CD4-positive, alpha-beta memory T cell (primary cell): ENCODE measurements at places on chromosomes 3 and 15. TPM values are rescaled to one million over a fixed set of nuclear protein-coding genes. Genes with fewer than 3 reads are reported as not detected.

DNA sequence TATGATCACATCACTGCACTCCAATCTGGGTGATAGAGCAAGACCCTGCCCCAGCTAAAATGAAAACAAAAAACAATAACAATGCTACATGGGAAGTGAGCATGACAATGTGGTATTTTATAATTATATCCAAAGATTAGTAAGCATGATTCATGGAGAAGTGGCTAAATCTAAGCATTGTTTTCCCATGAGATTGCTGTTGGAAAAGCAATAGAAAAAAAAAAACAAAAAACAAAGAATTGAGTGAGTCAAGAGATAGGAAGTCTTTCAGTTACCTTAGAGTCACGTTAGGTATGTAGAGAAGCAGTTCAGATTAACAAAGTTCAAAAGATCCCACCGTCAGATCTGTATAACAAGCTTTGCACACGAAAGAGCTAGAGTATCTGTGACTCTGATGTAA, 210.3 kb upstream of the CNTN6 start:
- H3K4me3 ChIP-seq, result no peak overlapping the region
- H3K27ac ChIP-seq, result no peak overlapping the region
- H3K4me1 ChIP-seq, result no peaks in the 10 kb centered on the region

DNA sequence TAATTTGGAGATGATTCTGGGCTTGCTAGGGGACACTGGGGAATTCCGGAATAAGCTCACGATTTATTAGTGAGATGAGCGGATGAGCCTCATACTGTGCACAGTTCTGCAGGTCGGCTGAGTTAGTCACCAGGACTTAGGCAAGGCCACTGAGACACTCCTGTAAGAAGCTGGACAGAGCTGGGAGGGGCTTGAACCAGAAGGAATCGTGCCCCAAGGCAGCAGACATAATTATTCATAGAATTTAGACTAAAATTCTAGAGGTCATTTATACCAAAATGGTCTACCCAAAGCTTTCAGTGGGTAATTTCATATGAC, 121.4 kb downstream of the VGLL4 start:
- H3K27me3 ChIP-seq, result no peaks in the 10 kb centered on the region
- no peaks in the 10 kb centered on the region for H3K4me1 ChIP-seq
- no peak overlapping the region for H3K4me3 ChIP-seq
- H3K27ac ChIP-seq, result no peak overlapping the region
- no peaks in the 10 kb centered on the region for H3K36me3 ChIP-seq

DNA sequence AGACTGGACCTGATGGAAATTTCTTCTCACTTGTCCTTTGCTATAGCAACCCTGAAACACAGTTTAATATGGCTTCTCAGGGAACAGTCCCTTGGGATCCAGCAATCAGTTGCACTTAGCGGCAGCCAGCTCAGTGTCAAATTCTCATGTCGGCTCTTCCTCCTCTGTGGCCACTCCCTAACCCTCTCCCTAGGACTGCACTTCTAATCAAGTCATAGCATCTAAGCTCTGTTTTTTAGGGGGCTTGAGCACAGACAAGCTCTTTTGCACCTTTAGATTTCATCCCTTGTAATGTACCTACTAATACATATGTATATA, 250.5 kb upstream of the TLE3 start:
- no peaks in the 10 kb centered on the region for H3K36me3 ChIP-seq
- no peak overlapping the region for H3K4me3 ChIP-seq
- H3K27ac ChIP-seq, result no peak overlapping the region
- no peaks in the 10 kb centered on the region for H3K4me1 ChIP-seq
- DNase-seq, result no peak
- H3K27me3 ChIP-seq, result no peaks in the 10 kb centered on the region

- H3K4me1 ChIP-seq, result peaks cover 28% of the 10 kb centered on the region
- H3K27me3 ChIP-seq, result no peaks in the 10 kb centered on the region
- no peak overlapping the region for H3K4me3 ChIP-seq
- no peak for DNase-seq
Observed at GRCh38 chr3:53101956-53102355, 28.3 kb downstream of the RFT1 start.

- H3K36me3 ChIP-seq, result no peaks in the 10 kb centered on the region
- H3K4me1 ChIP-seq, result no peaks in the 10 kb centered on the region
- no peak overlapping the region for H3K27ac ChIP-seq
- H3K27me3 ChIP-seq, result no peaks in the 10 kb centered on the region
Observed at GRCh38 chr15:80292079-80292478, 40.1 kb upstream of the CTXND1 start.

DNA sequence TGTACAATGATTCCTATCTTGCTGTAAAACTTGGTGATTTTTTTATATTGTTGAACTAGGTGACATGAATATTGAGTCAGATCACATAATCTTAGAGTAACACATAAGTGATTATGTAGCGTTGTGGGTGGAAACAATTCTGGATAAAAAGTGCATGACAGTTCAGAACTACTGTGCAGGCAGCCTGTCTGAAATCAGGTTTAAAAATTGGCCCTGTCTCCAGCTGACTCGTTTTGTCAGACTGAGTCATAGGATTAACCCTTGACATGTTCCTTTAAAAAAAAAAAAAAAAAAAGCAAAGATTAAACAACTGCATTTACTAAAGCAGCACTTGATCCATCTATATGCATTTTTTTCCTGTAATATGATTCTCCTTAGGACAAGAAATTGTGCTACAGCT, 160.0 kb upstream of the CGNL1 start:
- H3K4me1 ChIP-seq, result peaks cover 3% of the 10 kb centered on the region
- no peak for DNase-seq
- no peaks in the 10 kb centered on the region for H3K27me3 ChIP-seq
- no peak overlapping the region for H3K4me3 ChIP-seq
- H3K36me3 ChIP-seq, result no peaks in the 10 kb centered on the region

DNA sequence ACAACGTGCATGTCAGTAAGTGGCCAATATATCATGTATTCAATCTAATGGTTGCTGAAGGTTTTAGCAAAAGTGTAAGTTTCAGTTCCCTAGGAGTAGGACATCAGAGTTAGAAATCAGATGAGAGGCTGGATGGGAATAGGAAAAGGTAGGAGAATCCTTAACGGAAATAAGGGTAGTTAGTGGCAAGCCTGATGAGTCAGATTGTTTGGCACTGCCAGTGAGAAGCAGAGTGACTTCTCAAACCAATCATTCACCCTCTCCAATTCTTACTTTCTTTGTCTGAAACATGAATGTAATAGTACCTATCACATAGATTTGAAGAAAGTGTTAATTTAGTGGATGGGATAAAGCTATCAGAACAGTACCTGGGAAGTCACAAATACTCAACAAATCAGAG, 894.0 kb downstream of the NTRK3 start:
- no peak overlapping the region for H3K27ac ChIP-seq
- no peaks in the 10 kb centered on the region for H3K36me3 ChIP-seq
- no peaks in the 10 kb centered on the region for H3K4me1 ChIP-seq
- H3K27me3 ChIP-seq, result no peaks in the 10 kb centered on the region

DNA sequence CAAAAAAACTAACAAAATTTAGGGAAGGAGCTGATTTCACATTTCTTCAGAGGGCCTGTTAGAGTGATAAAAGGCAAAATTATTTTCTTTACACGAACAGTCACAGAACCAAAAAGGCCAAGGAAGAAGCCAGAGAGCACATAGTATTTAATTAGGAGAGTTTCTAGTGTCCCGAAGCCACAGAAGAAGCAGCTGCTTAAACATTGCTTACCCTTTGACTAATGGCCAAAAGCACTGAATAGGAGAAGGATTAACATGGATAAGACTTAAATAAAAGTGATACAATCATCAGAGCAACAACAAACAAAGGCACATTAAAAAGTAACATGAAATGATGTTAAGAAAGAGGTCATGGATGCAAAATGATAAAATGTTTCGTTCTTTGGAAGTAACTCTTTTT, 98.6 kb downstream of the CHL1 start:
- H3K27me3 ChIP-seq, result no peaks in the 10 kb centered on the region
- no peak overlapping the region for H3K27ac ChIP-seq
- no peak overlapping the region for H3K4me3 ChIP-seq
- no peaks in the 10 kb centered on the region for H3K36me3 ChIP-seq

GRCh38 chr3:125310623-125311081, 64.5 kb downstream of the ZNF148 start:
- peak overlapping the region; percentile 61 for H3K27ac ChIP-seq
- peaks cover 3% of the 10 kb centered on the region for H3K36me3 ChIP-seq
- peak overlapping the region; percentile 37 for H3K4me3 ChIP-seq
- peaks cover 35% of the 10 kb centered on the region for H3K4me1 ChIP-seq
- DNase-seq, result peak; percentile 63

GRCh38 chr15:74460298-74460697, 662 bp downstream of the UBL7 start:
- H3K36me3 ChIP-seq, result peaks cover 9% of the 10 kb centered on the region
- DNase-seq, result no peak
- H3K27ac ChIP-seq, result peak overlapping the region; percentile 84
- no peaks in the 10 kb centered on the region for H3K27me3 ChIP-seq

GRCh38 chr3:150077581-150078247, 107.0 kb upstream of the PFN2 start:
- H3K36me3 ChIP-seq, result no peaks in the 10 kb centered on the region
- H3K4me1 ChIP-seq, result no peaks in the 10 kb centered on the region
- H3K27me3 ChIP-seq, result no peaks in the 10 kb centered on the region
- H3K4me3 ChIP-seq, result no peak overlapping the region
- H3K27ac ChIP-seq, result no peak overlapping the region

DNA sequence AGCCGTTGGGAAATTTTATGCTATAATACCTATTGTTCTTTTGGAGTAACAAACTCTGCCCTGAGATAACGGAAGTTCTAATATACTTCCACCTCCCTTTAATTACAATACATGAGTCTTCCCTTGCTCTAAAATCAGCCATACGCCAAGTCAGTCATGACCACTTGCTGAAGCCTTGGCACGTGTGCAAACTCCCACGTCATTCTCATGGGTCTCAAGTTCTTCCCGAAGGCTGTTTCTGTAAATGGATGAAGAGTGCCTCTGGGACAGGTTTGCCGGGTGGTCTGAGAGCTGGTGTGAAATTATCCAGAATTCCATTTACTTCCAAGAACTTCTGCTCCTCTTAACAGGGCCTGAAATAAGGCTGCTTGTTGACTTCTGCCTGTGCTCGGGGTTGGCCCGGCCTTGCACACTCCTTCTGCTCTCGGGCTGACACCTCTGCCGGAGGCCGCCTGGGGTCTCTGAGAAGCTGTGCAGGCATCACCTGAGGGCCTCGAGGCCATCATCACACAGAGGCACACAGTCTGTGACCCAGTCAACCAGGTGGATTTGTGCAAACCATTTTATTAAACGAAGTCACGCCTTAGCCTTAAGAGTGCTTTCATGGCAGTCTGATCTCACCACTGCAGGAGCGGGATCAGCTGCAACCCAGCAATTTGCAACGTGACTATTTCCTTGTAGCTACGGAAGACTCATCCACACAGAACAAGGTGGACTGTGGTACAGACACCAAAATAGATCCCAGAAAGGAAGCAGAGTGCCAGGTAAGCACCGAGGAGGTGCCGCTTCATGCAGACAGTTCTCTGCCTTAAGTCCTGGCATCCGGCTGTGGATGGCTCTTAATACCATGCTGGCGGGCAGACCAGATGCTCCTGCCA, 120.1 kb downstream of the ADAMTS17 start:
- H3K4me1 ChIP-seq, result no peaks in the 10 kb centered on the region
- no peak overlapping the region for H3K27ac ChIP-seq
- H3K4me3 ChIP-seq, result no peak overlapping the region
- DNase-seq, result no peak

DNA sequence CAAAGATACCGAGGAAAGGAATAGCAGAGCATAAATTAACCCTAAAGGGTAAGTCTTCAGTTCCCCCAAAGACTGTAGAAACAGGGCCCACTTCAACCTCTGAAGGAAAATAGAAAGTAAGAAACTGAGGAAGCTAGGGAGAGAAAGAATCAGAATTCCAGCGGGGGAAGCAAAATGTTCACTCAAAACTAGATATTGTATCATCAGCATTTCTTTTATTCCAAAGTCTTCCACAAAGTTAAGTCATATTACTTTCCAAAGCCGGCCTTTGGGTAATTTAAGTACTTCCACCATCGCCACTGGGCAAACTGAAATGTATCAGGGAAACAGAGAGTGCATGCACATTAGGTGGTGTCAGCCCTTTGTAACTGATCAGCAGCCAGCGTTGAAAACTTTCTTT, 88.3 kb downstream of the RSL24D1 start:
- DNase-seq, result no peak
- no peak overlapping the region for H3K27ac ChIP-seq
- no peak overlapping the region for H3K4me3 ChIP-seq
- H3K27me3 ChIP-seq, result no peaks in the 10 kb centered on the region
- H3K36me3 ChIP-seq, result no peaks in the 10 kb centered on the region

DNA sequence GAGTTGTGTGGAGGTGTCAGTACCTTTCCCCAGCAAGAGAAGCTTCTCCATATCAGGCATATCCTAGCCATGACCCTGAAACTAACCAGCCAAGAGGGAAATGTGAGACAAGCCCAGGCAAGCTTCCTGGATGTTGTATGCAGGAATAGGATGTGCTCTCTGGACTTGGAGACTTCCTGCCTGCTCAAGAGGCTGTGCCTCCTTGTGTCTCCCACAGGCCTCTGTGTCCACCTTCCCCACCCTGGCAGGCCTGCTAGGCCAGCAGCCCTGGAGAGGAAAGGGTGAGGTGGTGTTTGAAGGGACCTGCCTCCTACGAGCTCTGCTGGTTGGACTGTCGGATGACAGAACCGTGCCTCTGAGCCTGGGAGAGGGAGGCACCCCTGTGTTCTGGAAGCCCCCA, 2.1 kb upstream of the DYNLT2B start:
- H3K36me3 ChIP-seq, result no peaks in the 10 kb centered on the region
- peaks cover 11% of the 10 kb centered on the region for H3K4me1 ChIP-seq
- no peak overlapping the region for H3K27ac ChIP-seq
- H3K27me3 ChIP-seq, result no peaks in the 10 kb centered on the region
- H3K4me3 ChIP-seq, result no peak overlapping the region

DNA sequence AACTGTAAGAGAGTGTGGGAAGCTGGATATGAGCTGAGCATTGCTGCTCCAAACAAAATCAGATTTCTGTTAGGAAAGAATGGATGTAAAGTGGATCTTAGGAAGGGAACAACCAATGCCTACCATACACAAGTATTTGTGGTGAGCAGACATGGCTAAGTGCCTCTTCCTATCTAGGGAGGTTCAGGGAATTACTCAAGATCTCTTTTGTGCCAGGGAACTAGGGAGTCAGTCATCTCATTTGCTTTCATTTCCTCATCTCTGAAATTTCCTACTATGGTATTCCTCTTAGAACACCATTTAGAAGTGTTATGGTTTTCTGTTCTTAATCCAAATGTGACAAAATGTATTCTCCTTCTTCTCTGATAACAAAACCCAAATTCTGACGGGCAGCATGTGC, 396.5 kb downstream of the FHIT start:
- no peak for DNase-seq
- no peak overlapping the region for H3K4me3 ChIP-seq
- no peaks in the 10 kb centered on the region for H3K27me3 ChIP-seq
- no peak overlapping the region for H3K27ac ChIP-seq

The DPPA2 gene
- not detected for total RNA-seq

The SERPINI2 gene
- total RNA-seq, result not detected

The RTP3 gene
- total RNA-seq, result not detected

The SEMA5B gene
- total RNA-seq, result not detected

The ANKDD1A gene
- total RNA-seq, result 5.9 TPM
